ENCODE measurements at places on chromosomes 2 and 18.

DNA sequence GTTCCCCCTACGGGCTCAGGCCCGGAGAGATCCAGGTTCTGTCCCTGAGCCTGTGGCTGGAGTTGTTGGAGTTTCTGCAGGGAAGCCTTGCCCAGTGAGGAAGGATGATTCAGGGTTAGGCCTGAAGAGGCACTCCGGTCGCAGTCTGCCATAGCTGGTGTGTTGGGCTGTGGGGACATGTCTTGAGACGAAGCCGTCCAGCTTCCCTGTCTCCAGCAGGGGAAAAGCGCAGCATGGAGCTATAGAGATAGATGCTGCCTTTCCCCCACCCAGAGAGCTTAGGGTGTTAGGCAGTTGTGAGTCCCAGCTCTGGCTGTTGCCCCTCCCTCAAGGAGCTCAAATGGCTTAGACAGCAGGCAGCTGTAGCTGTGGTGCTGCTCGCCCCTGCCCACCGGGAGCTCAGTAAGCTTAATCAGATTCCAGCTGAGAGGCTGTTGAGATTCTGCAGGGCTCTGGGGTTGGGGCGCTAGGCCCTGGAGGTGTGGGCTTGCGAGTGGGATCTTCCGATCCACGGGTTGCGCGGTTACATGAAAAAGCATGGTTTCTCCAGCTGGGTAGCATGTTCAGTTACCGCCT, 103.9 kb downstream of the PMAIP1 start:
- no peak for DNase-seq

DNA sequence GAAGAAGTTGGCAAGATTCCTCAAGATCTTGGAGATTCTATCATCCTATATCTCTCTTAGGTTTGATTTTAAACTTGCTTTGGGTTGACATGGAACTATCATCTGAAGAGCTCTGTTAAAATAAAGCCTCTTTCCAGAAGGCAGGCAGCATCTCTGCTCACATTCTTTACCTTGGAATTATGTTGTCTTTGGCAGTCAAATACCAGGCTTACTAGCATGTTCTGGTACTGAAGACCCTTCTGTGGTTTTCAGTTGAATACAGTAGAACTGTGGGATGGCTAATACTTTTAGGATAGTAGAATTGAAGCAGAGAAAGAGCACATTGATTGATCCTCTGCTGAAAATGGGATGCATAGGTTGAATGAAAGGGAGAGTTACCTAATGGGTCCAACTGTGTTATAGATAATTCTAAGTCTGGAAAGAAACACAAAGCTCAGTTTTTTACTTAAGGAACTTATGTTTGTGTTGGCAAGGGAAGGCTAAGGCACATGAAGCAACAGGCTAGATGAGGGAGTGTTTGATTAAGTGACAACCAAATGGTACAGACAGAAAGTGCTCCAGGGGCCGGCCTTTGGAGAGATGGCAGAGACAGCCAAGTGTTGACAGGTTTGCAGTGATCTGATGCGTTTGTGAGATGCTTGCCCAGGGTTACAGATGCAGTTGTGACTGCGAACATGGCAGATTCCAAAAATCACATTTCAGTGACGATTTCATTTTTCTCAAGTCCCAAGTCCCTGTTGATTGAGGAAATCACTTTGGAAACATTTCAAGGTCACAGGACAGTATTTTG, 397.9 kb downstream of the MEIS1 start:
- no peak for DNase-seq

DNA sequence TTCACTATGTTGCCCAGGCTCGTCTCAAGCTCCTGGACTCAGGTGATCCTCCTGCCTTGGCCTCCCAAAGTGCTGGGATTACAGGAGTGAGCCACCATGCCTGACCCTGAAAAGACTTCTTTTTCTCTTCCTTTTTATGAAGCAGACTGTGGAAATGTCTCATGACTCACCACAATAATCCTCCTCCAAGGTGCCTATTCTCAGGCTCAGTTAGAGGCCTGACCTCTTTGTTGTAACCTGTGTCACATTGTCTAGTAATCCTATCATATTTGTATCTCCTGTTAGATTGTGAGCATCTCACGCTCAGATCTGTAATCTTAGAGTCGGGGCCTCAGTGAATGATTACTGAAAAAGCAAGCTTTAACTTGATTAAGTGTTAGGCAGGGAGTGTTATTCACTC, 18.3 kb upstream of the TAF4B start:
- no peak for DNase-seq

DNA sequence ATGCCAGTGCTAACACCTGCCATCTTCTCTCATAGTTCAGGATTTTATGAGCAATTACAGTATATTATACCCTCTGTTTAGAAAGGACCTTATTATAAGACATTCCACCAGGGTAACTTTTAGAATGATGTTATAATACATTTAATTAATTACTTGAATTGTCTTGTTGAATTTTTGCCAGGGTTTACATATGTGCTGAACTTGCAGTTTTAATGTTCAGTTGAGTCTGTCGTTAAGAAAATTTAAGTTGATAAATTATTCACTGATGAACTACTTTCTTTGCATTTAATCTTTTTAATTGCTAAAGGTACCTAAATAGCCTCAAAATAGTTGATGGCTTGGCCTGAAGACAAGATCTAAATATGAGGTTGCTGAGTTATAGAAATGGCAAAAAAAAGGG, 68.1 kb downstream of the SCN2A start:
- no peak for DNase-seq

GRCh38 chr2:166373951-166374350, 1.8 kb downstream of the SCN9A start:
- DNase-seq: peak; percentile 7

DNA sequence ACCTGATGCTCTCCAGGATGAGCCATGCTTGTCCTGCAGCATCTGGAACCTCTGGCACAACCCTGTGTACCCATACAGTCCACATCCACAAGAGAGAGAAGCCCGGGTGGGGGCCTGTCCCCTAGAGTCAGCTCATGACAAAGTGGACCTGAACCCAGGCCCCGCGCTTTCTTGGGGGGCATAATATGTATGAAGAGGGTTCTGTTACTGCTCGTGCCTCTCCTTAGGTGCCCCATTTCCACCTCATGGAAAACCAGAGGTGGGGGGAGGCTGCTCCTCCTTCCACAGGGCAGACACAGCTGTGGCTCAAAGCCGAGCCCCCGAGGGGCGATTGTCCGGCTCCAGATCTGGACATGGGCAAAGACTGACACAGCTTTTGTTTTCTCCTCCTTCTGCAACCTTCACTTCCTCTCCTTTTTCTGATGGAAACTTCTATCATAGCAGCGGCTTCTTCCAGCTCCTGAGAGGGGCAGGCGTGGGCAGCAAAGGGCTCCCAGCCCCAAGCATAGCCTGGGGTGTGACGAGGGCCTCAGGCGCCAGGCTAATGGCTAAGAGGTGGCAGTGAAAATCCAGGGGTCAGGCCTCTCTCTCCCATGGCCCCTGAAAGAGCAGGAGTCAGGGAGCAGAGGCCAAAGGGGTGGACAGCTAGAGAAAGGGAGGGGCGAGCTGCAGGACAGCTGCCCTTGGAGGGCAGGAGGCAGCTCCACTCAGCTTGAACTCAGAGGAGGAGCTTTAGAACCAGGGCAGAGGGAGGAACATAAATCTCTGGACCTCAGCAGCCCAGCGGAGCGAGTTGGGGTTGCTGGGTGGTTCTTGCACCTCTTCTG, 155.5 kb downstream of the ZFP36L2 start:
- DNase-seq: no peak

- DNase-seq: no peak
Observed at GRCh38 chr18:78754311-78755043, 225.1 kb upstream of the SALL3 start.

- no peak for DNase-seq
Observed at GRCh38 chr2:105375001-105375561, 23.8 kb downstream of the FHL2 start.

DNA sequence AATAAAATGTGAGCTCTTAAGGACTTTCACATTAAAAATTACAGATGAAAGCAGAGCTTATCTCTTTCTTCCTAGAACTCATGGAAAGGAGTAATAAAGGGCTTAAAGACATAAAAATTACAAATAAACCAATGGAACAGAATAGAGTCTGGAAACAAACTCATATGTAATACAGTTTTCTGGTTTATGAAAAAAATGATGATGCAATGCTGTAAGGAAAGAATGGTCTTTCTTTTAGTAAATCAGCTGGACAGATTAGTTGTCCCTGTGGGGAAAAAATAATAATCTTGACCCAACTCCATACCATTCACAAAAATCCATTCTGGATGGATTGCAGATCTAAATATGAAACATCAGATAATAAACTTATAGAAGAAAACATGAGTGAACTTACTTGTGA, 54.2 kb downstream of the TMEM185B start:
- DNase-seq: no peak

DNA sequence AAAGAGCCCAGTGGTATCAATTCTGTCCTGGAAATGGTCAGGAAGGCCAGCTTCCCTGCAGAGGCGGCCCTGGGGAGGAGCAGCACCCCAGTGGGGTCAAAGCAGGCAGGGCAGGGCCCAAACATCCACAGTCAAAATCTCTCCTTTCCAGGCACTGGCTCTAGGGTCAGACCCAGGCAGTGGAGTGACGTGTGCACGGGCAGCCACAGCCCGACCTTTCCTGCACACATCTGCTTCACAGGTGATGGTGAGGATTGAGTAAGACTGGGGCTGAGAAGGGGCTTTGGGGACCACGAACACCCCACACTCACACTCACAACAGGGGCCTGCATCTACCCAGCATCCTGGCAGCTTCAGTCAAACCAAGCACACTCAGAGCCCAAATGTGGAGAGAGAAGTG, 97.8 kb upstream of the GLI2 start:
- DNase-seq: no peak

DNA sequence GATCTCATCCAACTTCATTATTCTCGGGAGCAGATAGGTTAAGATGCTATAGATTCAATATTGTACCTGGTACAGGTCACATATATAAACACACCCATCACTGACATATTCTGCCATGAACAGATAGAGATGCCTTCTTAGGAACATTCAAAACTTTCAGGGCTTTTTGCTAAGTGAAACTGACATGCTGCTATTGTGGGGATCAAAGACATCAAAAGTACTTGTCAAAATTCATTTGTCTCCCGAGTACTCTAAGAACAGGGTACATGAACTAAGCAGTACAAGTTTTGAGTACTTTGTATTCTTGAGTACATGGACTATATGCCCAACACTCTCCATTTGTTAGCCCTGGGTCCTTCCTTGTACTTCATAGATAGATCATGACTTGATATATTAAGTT, 173.5 kb downstream of the FSHR start:
- DNase-seq: no peak

GRCh38 chr18:34283506-34283905, 58.8 kb upstream of the NOL4 start:
- no peak for DNase-seq

DNA sequence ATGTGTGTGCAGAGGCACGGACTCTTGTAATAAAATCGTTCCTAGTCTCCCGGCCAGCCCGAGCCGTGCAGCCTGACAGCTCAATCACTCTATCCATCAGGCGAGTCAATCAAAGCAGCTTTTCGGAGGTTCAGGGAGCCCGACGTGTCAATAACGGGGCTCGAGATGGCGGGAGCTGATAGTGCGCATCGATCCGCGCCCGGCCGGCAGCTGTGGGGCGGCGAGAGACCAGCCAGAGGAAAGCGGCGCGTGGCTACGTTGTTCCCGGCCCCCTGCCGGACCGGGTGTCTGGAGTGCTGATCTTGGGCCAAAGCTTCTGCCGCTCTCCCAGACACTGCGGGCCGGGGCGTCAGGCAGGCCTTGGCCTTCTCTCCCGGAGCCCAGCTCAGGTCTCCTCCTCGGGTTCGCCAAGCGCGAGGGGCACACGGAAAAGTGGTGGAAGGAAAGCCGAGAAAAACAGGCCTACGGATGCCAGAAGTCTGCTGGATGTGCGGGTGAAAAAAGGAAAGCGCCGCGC, 2.4 kb downstream of the EN1 start:
- no peak for DNase-seq

- DNase-seq: no peak
Observed at GRCh38 chr2:183253441-183254130, 129.3 kb downstream of the NUP35 start.

DNA sequence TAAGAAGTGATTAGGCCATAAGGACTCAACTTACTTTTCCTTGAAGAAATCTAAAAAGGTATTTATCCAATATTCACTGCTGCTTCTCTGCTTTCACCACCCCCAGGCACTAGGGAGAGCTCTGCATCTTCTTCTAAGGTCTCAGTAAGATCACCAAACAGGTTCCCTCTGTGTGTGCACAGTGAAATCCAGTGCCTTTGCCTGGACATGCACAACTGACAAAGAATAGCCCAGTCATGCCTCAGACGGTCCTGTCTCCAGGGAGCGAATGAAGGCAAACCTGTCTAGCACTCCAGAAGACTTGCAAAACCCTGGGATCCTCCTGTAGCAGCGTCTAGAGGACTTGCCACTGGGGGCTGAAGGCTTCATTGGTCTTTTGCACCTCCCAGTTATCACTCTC, 344.5 kb upstream of the LRATD1 start:
- DNase-seq: no peak

DNA sequence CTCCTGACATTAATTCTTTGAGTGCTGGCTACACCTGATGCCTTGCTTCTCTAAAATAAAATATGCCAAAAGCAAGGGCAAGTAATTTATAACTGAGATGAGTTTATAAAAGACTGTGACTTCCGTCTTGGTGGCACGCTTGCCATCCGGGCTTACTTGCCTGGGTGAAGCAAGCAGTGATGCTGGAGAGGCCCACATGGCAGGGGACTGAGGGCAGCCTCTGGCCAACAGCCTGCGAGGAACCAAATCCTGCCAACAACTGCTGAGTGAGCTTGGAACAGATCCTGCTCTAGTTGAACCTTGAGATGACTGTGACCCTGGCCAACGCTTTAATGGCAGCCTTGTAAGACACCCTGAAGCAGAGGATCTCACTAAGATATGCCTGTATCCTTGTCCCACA, 96.1 kb upstream of the CAPN13 start:
- DNase-seq: no peak

GRCh38 chr2:177535958-177536504, 143.5 kb downstream of the AGPS start:
- no peak for DNase-seq

DNA sequence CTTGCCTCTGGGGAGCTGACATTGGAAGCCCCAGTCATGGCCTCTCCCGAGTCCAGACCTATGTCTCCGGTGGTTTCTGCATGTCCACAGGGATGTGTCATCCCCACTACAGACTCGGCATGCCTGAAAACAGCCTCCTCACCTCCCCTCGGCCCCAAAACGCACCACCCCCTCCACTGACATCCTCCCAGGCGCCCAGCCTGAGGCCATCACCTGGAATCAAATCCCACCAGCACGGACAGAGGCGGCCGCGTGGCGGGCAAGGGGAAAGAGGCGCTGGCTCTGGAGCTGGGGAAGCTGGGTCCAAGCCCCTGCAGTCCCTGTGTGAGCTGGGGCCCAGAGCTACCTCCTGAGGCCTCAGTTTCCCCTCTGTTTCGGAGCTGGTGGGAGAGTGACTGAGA, 69.9 kb upstream of the SMAD7 start:
- no peak for DNase-seq

DNA sequence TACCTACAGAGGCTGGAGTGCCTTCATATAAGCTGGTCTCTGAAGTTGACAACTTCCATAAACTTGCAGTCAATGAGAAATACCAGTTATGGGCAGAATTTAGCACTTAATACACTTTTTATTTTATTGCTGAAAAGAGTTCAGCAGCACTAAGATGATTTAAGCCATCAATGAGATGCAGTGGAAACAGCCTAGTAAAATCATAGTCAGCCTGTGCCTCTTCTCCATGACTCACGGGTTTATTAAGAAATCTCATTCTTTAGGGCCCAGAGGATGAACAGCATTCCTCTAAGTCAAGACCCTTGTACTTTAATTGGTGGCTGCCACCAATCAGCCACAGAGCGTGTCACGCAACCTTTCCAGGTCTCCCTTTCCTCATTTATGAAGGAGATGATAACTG, 1357.9 kb upstream of the CELF4 start:
- no peak for DNase-seq

- DNase-seq: no peak
Observed at GRCh38 chr18:3328532-3328931, 66.6 kb downstream of the MYL12B start.
